Stimulated activated CD8-positive, alpha-beta memory T cell treated with anti-CD3 and anti-CD28 coated beads, Interleukin-4, amount 100 ng/mL, for 24 hours (primary cell): ENCODE measurements at places on chromosomes 7 and 10.

DNA sequence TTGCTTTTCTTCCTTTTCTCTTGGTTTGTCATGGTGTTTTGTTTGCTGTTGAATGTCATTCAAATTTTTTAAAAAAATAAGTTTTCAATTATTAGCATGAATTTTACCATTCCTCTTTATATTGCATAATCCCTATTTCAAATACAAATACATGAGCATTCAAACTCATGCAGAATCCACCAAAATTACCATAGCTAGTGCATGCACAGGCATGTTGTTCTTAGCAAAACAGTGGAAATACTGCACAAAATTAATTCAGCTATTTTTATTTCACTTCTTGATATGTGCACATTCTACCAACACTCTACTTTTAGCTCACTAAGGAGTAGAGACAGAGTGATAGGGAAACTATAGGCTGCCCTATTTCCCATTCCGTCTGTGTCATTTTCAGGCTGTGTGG is 670.1 kb upstream of the LRRN3 start:
- no peak for DNase-seq

- no peak for DNase-seq
Observed at GRCh38 chr10:100020142-100020885, 10.6 kb upstream of the DNMBP start.

- no peak for DNase-seq
Observed at GRCh38 chr7:68440866-68441265, 1157.4 kb upstream of the AUTS2 start.

GRCh38 chr7:155532792-155533119 is 13.6 kb downstream of the CNPY1 start:
- no peak for DNase-seq

GRCh38 chr7:54778166-54778565 is 19.2 kb upstream of the SEC61G start:
- no peak for DNase-seq

- no peak for DNase-seq
Observed at GRCh38 chr10:4194231-4194630, 409.2 kb upstream of the KLF6 start.

- DNase-seq, result no peak
Observed at GRCh38 chr7:151754142-151754590, 122.7 kb downstream of the PRKAG2 start.

DNA sequence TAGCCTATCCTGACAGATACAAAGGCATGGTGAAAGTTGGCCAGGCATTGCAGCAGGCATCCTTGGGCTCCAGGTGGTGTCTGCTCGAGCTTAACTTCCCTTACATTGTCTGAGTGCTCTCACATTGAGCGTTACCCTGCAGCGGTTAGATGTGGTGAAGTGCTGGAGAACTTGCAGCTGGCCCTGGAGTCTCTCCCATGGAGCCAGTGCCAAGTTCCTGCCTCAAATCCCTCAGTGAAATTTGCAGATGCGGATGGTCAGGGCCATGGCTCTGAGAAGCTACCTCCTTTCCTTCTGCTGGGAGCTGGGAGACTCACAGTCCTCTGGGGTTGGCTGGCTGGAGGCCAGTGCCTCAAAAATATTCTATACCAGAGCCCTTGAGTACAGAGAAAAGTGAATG is 3.3 kb upstream of the ZNF746 start:
- no peak for DNase-seq

DNA sequence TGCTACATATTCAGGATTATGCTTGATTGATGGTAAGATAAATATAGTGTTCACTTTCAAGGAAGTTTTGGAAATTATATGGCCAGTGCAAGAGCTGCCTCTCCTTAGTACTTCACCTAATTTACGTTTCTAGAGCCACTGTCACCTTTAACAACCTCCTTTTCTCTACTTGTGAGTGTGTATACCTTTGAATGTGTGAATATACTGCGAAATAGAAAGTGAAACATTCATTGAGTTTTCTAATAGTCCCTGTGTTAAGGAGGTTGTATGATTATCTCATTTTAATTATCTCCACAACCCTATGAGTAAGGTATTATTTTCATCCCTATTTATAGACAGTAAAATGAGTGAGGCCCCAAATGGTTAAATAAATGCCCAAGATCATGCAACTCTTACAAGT is 1050.5 kb downstream of the XPNPEP1 start:
- DNase-seq, result no peak

DNA sequence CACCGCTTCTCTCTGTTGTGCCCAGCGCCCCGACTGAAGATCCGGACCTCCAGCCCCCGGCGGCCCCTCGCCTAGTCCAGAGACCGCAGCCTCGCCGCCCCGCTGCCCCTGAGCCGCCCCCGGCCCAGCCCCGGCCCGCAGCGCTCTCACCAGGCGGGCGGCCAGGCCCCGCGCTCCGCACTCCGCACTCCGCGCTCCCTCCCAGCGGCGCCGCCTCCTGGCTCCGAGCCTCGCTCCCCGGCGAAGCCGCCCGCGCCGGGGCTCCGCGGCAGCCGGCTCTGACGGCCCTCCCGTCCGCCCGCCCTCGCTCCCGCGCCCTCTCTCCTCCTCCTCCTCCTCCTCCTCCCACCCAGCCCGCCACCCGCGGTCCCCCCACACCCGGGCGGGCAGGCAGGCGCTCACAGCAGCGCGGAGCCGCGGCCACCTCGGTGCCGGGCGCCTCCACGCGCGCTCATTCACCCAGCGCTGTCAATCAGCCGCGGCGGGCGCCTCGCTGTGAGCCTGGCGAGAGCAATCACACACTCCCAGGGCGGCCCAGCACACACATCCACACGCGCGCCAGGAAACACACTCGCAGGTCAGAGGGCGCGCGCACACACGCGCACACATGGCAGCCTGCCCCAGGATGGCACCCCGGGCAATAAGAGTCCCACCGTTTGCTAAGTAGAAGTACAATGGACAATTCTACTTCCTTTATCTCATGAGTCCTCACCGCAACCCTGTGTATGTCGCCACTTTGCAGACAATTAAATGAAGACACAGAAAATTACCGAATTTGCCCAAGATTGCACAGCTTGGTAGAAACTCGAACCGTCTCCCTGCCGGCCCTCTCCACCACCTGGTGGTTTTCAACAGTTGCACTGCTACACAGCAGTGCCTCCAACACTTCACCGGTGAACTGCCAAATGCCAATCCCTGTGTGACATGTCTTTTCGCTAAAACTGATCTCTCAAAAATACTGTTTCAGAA is at the start of gene PRRT4:
Gene PRRT4 (minus strand): TSS at position 280 of the 969 bp plus-strand sequence.
- no peak for DNase-seq

DNA sequence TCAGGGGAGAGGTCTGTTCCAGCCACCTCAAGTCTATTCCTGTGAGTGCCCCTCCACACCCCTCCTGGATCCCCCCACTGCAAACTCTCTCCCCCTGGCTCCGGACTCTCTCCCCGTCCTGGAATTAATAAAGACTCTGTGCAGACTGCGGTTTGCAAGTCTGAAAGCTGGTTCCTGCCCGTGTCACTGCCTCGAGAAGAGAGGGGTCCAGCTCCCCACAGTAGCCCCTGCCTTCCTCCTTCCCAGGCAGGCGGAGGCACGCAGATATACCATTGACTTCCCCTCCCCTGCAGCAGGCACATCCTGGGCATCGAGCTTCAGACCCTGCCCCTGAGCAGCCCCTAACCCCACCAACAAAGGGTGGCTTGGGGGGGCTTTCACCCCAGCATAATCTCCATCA is 2.2 kb upstream of the ELN start:
- DNase-seq, result no peak

GRCh38 chr7:2800220-2800930 is 43.7 kb downstream of the GNA12 start:
- no peak for DNase-seq

- DNase-seq, result no peak
Observed at GRCh38 chr7:7790041-7790741, 71.8 kb upstream of the RPA3 start.

DNA sequence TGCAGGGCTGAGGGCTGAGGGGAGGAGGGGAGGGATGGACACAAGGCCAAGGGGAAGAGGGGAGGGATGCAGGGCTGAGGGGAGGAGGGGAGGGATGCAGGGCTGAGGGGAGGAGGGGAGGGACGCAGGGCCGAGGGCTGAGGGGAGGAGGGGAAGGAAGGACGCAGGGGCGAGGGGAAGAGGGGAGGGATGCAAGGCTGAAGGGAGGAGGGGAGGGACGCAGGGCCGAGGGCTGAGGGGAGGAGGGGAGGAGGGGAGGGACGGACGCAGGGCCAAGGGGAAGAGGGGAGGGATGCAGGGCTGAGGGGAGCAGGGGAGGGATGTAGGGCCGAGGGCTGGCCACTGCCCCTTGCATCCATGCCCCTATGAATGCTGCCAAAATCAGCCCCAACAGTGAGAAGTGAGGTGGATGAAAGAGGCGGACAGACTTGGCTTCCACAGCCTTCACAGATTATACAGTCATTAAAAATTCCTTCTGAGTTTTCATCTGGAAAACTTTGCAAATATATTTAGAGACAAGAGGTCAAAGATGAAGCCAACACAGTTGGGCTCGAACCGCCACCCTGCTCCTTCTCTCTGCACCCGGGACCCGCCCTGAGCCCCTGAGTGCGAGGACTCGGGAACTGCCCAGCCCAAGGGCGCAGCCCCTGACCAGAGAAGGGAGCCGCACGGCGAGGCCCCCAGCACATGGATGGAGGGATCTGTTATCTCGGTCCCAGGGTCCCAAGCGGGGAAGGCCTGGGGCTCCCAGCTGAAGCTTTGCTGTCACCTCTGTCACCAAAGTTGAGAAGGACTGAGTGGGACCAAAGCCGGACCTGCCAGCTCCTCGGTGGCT is 65.8 kb downstream of the DIP2C start:
- no peak for DNase-seq

- DNase-seq, result no peak
Observed at GRCh38 chr10:59557642-59558041, 152.0 kb downstream of the SLC16A9 start.

DNA sequence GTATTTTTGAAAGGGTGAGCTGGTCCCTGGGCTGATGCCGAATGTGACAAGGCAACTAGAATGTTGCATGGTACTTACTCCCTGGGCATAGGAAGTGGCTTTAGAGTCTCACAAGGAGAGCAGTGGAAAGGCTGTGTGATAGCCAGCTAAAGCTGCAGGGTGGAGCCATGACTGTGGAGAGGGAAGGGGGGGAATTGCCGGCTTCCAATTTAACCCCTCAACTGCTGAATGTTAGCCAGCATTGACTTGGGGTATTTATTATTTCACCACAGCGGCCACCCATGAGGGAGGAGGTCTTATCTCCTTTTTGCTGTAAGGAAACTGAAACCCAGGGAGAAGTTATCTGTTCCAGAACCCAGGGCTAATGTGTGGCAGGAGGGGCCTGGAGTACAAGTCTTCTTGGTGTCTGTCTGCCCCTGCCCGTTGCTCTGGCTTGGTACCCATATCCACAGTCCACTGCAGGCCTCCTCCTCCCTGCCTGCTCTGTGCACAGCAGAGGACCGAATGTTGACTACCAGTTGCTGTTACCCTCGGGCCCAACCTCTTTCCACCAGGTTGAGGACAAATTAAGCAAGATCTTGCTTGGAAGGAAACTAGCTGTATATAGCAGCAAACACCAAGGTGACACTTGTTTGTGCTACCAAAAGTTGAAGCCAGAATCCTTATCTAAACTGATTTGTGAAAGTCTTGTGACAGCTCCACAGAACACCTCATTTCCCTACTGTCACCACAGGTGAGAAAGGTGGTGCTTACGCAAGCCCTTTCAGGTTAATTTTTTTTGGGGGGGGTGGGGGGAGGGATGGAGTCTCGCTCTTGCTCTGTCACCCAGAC is 37.6 kb downstream of the WBP1L start:
- no peak for DNase-seq

DNA sequence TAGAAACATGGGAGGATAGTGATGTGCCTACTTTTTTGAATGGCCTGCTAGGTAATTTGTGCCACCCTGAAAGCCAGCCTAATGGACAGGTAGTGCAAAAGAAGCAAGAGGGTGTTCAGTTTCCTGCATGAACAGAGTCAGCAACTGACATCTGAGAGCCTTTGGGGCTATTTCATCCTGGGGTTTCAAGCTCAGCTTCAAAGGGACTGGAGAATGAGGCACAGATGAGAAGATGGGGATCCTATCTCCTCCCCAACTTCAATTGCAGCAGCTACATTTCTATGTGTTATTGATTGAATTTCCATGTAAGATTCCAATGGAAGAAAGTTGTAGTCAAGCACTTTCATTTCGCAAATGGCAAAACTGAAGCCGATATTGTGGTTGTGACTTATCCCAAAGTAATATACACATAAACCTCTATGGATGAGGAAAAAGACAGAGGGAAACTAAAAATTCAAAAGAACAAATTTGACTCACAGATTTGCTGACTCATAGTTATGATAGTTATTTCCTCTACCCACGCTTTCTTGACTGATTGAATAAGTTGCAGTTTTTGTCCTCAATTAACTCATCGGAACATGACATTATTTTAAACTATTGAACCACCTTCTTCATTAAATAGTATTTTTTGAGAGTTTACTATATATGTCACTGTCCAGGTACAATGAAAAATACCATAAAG is 42.6 kb upstream of the NRP1 start:
- no peak for DNase-seq

GRCh38 chr10:43043773-43044447 is 33.0 kb upstream of the RET start:
- no peak for DNase-seq

- no peak for DNase-seq
Observed at GRCh38 chr10:78600740-78601139, 468.0 kb upstream of the ZMIZ1 start.

DNA sequence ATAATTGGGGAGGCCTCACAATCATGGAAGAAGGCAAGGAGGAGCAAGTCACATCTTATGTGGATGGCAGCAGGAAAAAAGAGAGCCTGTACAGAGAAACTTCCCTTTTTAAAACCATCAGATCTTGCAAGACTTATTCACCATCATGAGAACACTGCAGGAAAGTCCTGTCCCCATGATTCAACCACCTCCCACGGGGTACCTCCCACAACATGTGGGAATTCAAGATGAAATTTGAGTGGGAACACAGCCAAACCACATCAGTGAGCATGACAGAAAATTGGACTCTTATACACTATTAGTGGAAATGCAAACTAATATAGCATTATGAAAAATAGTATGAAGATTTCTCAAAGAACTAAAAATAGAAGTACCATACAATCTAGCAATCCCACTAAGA is 271.2 kb downstream of the MAGI2 start:
- DNase-seq, result no peak

DNA sequence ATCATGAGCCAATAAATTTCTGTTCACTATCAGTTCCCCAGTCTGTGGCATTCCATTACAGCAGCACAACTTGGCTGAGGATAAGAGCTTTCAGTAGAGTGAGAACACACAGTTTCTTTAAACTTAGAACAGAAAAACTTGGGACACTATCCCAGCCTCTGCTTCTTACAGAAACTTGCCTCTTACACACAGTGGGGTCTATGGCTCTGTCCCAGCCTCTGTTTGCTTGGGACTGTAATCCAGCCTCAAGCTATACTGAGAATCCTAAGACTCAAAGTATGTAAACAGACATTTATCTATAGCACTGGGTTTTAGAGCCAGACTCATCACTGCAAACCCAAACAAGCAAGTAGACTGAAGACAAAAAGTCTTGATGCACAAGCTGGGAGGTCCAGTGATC is 355.8 kb upstream of the VSTM2A start:
- DNase-seq, result no peak

- no peak for DNase-seq
Observed at GRCh38 chr7:19919261-19920095, 146.1 kb upstream of the TMEM196 start.
